ENCODE measurements at places on chromosomes 4 and X. TPM values are rescaled to one million over a fixed set of nuclear protein-coding genes. Genes with fewer than 3 reads are reported as not detected.

Gene TLR8
- 0.69 TPM for polyA plus RNA-seq

GRCh38 chr4:40984051-40984450, 230.3 kb downstream of the APBB2 start:
- no peak for DNase-seq

Gene TRIM61
- 2.2 TPM for polyA plus RNA-seq

Gene OTC
- 0.20 TPM for polyA plus RNA-seq

- DNase-seq = no peak
Observed at GRCh38 chr4:15253349-15253748, 174.5 kb upstream of the C1QTNF7 start.

Gene ANKRD50
- 57.8 TPM for polyA plus RNA-seq

Gene POU4F2
- not detected for polyA plus RNA-seq

DNA sequence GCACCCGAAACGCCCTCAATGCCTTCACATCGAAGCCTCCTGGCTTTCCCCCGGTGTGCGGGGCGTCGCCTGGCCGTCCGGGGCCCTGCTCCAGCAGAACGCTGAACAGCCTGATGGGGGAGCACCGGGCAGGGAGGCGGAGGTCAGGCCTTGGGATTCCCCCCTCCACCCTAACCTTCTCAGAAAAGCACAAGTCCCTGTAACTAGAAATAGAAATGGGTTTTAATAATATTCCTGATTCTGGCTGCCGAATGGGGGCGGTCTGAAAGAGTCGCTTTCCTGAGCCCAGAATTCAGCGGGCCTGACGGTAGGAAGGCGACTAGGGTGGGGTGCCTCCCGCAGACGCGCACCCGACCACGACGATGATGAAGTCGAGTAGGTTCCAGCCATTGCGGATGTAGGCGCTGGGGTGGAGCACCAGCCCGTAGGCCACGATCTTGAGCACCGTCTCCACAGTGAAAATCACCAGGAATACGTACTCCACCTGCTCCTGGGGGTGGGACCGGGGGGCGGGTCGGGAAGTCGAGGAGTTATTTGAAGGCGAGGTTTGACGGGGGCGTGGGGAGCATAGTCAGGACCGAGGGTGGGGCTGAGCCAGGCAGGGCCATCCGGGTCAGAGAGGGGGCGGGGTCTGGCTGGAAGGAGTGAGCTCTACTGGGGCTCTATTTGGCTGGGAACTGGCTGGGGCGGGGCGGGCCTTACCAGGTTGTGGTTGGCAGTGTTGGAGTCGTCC, 2.5 kb downstream of the CACNA1F start:
- DNase-seq = peak; percentile 16

Gene NAP1L3
- 7.4 TPM for polyA plus RNA-seq

Gene PFKFB1
- 0.31 TPM for polyA plus RNA-seq

Gene SATL1
- 0.62 TPM for polyA plus RNA-seq

GRCh38 chrX:2635342-2635741, 55.8 kb upstream of the CD99 start:
- no peak for DNase-seq

Gene DCX
- 19.1 TPM for polyA plus RNA-seq

GRCh38 chr4:184174571-184175488, 42.8 kb downstream of the ENPP6 start:
- no peak for DNase-seq

GRCh38 chr4:153486281-153487151, 20.4 kb downstream of the TMEM131L start:
- DNase-seq = peak; percentile 27

DNA sequence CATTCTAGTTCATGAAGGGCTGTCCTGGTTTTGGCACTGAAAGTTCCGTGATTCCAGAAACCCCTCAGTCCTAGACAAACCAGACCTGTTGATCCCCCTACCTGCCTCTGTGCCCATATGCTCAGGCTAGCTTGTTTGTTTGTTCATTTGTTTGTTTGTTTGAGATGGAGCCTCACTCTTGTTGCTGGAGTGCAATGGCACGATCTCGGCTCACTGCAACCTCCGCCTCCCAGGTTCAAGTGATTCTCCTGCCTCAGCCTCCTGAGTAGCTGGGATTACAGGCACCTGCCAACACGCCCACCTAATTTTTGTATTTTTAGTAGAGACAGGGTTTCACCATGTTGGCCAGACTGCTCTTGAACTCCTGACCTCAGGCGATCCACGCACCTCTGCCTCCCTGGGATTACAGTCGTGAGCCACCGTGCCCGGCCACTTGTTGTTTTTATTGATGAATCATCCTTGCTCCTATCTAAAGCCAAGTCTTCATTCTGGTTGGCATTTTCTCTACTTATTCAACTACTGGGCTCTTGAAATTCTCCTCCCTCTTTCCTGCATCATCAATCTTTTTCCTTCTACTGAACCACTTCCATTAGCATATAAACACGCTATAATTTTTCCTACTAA, 86.3 kb upstream of the BMP2K start:
- DNase-seq = no peak

Gene DUSP9
- 0.34 TPM for polyA plus RNA-seq

Gene GC
- polyA plus RNA-seq = 1.4 TPM

DNA sequence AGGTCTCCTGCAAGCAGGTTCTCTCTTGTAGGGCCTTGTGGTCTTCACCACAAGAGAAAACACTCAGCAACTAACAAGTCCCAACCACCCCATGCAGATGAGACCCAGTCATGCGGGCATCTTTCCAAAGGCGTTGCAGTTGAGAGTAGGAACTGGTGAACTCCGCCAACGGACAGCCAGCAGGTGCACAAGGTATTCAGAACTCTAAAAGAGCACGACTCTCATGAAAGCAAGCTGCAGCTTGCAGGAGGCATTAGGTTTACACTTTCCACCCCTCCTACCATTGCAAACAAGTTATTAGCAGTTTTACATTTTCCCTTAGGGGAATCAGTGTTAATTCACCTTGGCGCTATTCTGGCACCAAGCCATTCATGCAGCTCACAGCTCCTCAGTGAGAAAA, 173.4 kb upstream of the KIT start:
- no peak for DNase-seq

Gene CABS1
- not detected for polyA plus RNA-seq

- DNase-seq = peak; percentile 17
Observed at GRCh38 chrX:2767631-2768455, 16.0 kb downstream of the XG start.

Gene MAGEC1
- not detected for polyA plus RNA-seq

Gene GPC3
- 448 TPM for polyA plus RNA-seq

DNA sequence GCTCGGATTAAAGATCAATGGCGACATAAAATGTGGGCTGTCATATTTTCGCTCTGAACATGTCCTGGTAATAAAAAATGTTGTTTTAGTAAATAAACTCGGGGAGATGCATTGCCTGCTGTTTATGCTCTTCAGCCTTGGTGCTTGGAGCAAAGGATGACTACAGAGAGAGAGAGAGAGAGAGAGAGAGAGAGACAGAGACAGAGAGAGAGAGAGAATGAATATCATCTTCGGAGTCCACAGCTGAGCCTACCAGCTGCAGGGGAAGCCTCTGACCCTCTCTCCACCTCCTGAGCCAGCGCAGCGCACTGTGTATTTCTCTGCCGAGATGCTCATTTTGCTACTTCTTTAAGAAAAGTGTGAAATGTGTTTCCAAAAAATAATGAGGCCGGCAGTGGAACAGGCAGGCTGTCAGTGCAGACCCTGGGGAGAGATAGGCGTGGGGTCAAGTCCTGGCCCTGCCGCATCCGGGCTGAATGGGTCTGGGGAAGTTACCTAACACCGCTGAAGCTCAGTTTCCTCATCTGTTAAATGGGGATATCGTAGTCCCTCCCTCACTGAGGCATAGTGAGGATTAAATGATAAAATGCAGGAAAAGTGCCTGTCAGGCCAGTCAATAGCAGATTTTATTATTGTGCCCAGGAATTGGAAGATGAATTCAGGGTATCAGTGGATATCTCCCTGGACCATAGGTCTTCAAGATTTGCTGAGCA, 58.5 kb upstream of the LGI2 start:
- peak; percentile 42 for DNase-seq

Gene PPEF2
- not detected for polyA plus RNA-seq

Gene KCTD8
- 0.69 TPM for polyA plus RNA-seq

- no peak for DNase-seq
Observed at GRCh38 chr4:3257103-3257555, 8.2 kb downstream of the MSANTD1 start.

GRCh38 chr4:105350859-105351490, 122.9 kb downstream of the PPA2 start:
- peak; percentile 45 for DNase-seq

Gene XAGE1B
- polyA plus RNA-seq = not detected

- no peak for DNase-seq
Observed at GRCh38 chrX:115988825-115989224, 181.7 kb upstream of the AGTR2 start.

DNA sequence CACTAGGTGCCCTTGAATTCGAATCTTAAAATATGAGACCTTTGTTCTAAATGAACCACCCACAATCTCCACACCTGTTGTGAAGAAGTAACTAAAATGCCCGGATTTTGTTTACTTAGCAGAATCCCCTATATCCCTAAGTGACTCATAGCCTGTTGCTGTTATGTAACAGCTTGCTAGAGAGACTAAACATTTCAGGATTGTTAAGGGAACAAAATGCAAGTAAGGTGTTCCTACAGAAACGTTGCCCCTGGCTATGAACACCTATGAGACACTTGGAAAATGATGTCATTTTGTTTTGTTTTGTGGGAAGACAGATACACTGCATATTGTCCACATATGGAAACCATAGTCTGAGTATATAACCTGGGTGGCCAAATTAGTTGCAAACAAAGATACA, 24.2 kb upstream of the MXRA5 start:
- DNase-seq = no peak

DNA sequence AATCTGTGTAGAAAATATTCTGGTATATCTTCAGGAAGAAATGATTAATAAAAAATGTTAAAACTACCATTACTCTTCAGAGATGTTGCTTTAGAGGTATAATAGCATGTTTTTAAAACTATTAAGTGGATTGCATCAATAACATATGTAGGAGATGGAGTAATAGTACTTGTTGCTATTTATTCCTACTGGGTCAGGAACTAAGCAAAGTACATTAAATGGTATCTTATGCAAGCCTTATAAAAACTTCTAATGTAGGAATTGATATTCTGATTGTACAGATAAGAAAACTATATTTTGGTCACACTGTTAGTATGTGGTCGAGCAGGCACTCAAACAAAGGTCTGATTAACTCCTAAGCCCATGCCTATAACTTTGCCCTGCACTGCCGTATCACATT, 31.4 kb upstream of the PDLIM5 start:
- no peak for DNase-seq

DNA sequence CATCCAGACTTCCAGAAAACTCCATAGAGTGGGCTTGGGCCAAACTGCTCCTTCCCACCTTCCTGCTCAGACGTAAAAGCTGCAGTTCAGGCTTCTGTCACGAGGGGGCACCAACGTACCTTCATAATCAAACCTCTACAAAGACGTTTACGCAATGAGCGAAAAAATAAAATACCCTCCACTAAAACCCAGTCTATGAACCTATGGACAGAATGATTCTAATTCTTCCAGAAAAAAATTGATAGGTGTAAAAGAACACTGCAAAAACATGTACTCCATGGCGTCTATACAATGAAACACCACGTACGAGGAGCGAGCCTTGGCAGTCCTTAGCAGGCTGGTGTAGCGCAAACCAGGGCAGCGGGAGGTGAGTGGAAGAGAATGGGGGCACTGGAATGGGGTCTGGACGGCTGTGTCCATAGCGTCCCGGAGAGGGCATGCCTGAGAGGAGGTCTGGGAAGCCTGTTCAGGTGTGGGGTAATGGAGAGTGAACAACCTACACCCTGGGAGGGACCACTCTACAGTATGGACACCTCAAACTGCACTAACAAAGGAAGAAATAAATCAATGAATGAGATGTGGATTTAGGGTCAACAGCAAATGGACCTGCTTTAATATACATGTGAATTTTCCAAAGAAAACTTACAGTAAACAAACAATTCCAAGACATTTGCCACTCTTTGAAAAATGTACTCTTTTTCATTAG, 14.4 kb upstream of the RAB40A start:
- DNase-seq = peak; percentile 81

Gene RAI2
- polyA plus RNA-seq = 7.5 TPM

- no peak for DNase-seq
Observed at GRCh38 chr4:25174674-25175073, 14.4 kb upstream of the SEPSECS start.

GRCh38 chrX:119423631-119424030, 24.5 kb downstream of the SLC25A43 start:
- DNase-seq = peak; percentile 7

DNA sequence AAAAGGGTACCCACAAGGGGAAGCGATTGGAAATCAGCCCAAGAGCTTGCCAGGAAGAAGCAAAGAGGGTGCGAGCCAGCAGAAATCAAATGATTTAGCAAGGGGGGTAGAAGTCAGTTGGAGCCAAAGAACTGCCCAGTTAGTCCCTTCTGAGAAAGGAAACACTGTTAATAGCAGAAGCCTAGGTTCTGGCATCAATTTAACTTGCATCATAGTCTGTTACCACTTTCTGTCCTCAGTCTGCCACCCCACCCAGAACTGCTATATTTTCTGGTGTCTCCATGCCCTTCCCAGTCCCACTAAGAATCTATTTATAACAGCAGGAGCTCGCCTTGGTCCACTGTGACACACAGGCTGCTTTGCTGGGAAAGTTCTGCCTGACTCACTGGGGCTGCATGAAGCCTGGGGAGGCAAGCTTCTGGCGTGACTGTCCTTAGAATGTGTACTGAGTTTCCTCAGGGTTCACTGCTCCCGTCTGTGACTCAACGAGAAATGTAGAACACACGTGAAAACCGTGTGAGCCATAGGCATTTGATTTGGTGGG, 157.8 kb upstream of the TTC29 start:
- DNase-seq = peak; percentile 86

DNA sequence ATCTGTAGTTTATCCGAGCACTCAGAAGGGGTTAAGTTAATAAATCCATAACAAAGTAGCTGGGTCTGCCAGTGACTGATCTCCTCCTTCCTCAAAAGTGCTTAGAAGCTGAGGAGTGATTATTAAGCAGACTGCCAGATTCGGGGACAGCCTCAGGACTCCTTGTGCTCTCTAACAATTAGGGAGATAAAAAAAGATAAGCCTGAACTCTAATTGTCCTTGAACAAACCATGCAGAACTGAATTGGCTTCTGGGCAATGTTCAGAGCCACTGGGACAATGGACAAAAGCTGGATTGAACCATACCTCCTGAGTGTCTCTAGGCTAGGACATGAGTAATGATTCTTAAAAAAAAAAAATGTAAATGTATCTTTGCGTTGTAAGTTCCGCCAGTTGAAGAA, 22.7 kb upstream of the GRPR start:
- DNase-seq = no peak

- DNase-seq = no peak
Observed at GRCh38 chr4:7315935-7316334, 118.8 kb downstream of the PSAPL1 start.

- no peak for DNase-seq
Observed at GRCh38 chr4:86218746-86219473, 140.9 kb downstream of the MAPK10 start.

DNA sequence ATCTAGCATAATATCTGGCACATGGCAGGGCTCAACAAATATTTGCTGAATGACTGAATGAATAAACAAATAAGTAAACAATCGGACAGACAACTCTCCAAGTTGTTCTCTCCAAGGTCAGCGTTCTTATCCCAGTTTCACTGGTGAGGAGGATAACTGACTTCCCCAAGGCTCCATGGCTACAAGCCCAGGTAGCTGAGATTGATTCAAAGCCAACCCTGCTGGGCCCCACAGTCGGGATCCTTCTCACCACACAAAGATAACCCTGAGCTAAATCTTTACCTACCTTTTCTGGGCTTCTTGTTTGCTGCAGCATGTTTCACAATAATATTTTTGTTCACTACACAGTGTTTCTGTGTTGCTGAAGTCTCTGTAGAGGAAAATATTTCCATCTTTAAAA, 54.9 kb downstream of the USP46 start:
- no peak for DNase-seq

- no peak for DNase-seq
Observed at GRCh38 chr4:6288871-6289270, 19.2 kb downstream of the WFS1 start.

Measured in muscle of back (tissue), 13 donors.